RPMI7951 (cell line): ENCODE measurements at places on chromosomes 11 and 22. TPM values are rescaled to one million over a fixed set of nuclear protein-coding genes. Genes with fewer than 3 reads are reported as not detected.

The TYR gene
- 2.0 and 2.3 TPM in 2 replicates for total RNA-seq

The FJX1 gene
- 7.0 and 7.9 TPM in 2 replicates for total RNA-seq

The DNAJC24 gene
- 13.5 and 15.1 TPM in 2 replicates for total RNA-seq

The TRIM6 gene
- total RNA-seq, result 2.3 and 3.1 TPM in 2 replicates

The LARGE2 gene
- 0.12 TPM in 1 of 2 replicates, not detected in the other for total RNA-seq

The APOA1 gene
- 0.48 TPM in 1 of 2 replicates, not detected in the other for total RNA-seq

The ARHGAP32 gene
- 5.9 and 8.9 TPM in 2 replicates for total RNA-seq

The C1QTNF4 gene
- not detected in 2 replicates for total RNA-seq

The KDM4E gene
- total RNA-seq, result not detected in 2 replicates

The FAM227A gene
- 1.3 and 2.3 TPM in 2 replicates for total RNA-seq

The IL18BP gene
- total RNA-seq, result 0.59 and 1.9 TPM in 2 replicates

The CDC42EP1 gene
- 18.4 and 19.7 TPM in 2 replicates for total RNA-seq

The SGSM1 gene
- total RNA-seq, result not detected in 2 replicates

The PLAAT5 gene
- total RNA-seq, result not detected in 2 replicates

The DRD2 gene
- total RNA-seq, result 8.2 and 10.7 TPM in 2 replicates

The CCDC87 gene
- total RNA-seq, result 0.10 and 0.84 TPM in 2 replicates

The GLYAT gene
- 0.60 TPM in 1 of 2 replicates, not detected in the other for total RNA-seq

The EHBP1L1 gene
- 22.8 and 47.8 TPM in 2 replicates for total RNA-seq

The GTPBP1 gene
- total RNA-seq, result 15.6 and 16.3 TPM in 2 replicates

The VSTM5 gene
- total RNA-seq, result not detected in 2 replicates

The SLC29A2 gene
- total RNA-seq, result 0.39 and 1.4 TPM in 2 replicates

The C11orf65 gene
- 0.10 and 0.24 TPM in 2 replicates for total RNA-seq

The HBB gene
- not detected in 2 replicates for total RNA-seq

The POLA2 gene
- 28.1 and 43.7 TPM in 2 replicates for total RNA-seq

The LINC01488 gene
- total RNA-seq, result not detected in 2 replicates

The ZBTB16 gene
- not detected in 2 replicates for total RNA-seq

The TSGA10IP gene
- total RNA-seq, result not detected in 2 replicates

The SLC22A12 gene
- total RNA-seq, result not detected in 2 replicates

The ACRV1 gene
- 0.59 TPM in 1 of 2 replicates, not detected in the other for total RNA-seq

The COPB1 gene
- 205 and 241 TPM in 2 replicates for total RNA-seq

The GAB4 gene
- not detected in 2 replicates for total RNA-seq

The CCDC73 gene
- 0.10 TPM in 1 of 2 replicates, not detected in the other for total RNA-seq

The DDT gene
- 218 and 257 TPM in 2 replicates for total RNA-seq

The OR51B5 gene
- total RNA-seq, result 1.8 and 2.0 TPM in 2 replicates

The GNG3 gene
- not detected in 2 replicates for total RNA-seq

The UBE4A gene
- 48.6 and 60.2 TPM in 2 replicates for total RNA-seq
